ENCODE measurements at places on chromosomes 7 and 10. TPM values are rescaled to one million over a fixed set of nuclear protein-coding genes. Genes with fewer than 3 reads are reported as not detected.

CNNM1 gene
- 0.19 TPM for total RNA-seq

NACAD gene
- 3.8 TPM for total RNA-seq

DNA sequence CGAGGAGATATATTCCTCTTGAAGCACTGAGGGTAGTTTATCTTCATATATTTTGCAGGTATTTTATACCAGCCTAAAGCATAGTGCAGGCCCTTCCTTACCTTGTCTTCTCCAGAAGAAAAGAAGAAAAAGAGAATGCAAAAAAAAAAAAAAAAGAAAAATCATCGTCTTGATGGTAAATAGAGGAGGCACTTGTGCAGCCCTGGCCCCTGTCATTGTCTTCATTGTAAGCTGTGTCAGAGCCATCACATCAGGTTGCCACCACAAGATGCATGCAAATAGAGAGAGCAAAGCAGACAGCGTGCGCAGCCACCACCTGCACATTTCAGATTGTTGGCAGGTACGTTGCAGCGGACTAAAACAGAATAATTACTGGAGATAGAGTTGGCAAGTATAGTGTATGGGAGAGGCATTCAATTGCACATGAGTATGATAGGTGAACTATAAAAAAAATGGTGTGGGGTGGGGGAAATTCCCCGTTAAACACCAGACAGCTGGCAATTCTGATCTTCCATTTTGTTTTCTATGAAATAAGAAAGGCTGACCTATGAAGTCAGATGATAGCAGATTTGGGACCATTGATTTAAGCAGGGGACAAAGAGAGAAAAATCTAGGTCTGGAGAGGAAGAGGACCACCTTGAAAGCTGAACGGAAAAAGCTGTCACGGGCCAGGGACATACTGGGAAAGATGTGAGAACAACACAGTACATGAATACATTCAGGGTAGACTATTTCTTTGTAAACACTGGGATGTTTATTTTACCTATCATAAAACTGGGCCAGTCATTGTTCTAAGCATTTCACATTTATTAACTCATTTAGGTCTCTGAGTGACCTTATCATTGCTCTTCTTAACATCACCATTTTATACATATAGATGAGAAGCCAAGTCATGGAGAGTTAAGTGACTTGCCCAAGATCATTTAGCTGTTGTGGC lies 306.3 kb upstream of the SP8 start:
- no peak for DNase-seq

DNA sequence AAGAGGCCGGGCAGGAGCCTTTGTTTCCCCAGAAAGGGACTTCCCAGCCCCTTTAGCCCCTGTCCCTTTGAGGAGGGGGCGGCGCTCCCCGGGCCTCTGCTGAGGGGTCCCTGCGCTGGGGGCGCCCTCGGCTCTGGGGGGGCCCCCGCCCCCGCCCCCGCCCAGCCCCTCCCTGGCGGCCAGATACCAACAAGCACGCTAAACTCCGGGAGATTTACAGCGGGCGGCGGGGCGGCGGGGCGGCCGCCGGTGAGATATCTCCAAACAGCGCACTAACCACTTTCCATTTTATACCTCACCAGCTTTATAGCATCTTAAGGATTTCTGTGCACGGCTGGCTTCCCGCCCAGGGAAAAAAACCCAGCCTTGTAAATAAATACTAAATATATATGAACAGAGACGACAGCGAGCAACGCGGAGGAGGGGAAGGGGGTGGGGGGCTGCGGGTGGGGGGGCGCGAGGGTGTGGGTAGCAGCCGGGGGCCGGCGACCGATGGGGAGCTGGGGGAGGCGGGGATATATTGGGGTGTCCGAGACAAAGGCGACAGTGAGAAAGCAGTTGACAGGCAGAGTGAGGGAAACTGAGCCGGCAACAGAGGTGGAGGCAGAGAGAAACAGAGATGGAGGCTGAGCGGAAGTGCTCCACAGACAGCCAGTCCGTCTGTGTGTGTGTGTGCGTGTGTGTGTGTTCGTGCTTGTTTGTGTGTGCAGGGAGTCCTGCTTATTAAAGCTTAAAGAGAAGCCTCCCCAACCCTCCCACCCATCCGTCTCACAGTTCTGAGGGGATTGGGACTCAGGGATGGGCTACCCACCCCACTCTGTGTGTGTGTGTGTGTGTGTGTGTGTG lies 85.8 kb downstream of the HIF1AN start:
- no peak for DNase-seq

DNA sequence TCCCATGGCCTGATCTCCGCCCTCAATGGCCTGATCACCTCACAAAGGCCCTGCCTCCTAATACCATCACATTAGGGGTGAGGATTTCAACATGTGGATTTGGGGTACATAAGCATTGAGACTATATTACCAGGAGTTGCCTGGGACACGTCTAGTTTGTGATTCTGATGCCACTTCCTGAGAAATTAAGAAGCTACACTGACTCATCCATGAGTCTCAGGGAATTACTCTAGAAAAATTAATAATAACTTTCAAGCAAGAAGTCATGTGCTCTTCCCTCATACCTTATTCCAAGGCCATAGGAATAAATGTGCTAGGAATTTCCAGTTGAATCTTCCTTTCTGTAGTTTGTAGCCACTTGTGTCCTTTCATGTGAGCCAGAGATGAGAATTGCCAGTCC lies 519.3 kb upstream of the MKI67 start:
- no peak for DNase-seq

DNA sequence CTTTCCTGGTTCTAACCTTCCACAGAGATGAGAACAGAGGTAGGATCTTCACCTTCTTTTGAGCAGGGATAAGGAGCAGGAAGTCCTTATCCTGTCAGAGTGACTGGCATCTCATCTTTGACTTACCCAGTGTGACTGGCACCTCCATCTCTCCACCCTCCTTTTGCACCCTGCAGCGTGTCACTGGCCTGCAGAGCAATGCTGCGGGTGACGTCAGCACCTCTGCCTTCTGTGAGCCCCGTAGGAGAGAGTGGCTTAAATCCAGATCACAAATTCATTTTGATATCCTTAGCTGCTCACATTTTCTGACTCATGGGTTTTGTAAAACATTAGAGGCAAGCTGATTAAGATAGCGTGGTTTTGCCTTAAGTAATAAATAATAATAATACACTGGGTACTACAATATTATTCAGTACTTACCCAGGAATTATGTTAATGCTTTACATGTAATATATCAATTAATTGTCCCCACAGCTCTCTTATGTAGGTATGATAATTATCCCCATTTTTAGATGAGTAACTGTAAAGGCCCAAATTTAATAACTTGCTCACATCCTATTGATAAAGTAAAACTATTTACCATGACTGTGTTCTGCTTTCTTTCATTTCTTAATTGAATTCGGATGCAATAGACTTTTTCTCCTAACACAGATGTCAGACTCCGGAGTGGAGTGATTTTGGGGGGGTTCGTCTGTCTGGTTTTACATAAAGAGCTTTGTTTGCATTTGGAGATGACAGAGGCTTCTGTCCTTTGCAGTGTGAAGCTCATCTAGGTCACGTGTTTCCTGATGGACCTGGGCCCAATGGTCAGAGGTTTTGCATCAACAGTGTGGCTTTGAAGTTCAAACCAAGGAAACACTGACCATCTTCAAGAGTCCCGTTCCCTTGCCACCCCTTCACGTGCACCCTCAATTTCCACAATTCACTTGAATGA lies 24.9 kb downstream of the MSRB2 start:
- DNase-seq: no peak

- DNase-seq: no peak
Measured at GRCh38 chr10:131787961-131788360, 112.8 kb upstream of the PPP2R2D start.

DNA sequence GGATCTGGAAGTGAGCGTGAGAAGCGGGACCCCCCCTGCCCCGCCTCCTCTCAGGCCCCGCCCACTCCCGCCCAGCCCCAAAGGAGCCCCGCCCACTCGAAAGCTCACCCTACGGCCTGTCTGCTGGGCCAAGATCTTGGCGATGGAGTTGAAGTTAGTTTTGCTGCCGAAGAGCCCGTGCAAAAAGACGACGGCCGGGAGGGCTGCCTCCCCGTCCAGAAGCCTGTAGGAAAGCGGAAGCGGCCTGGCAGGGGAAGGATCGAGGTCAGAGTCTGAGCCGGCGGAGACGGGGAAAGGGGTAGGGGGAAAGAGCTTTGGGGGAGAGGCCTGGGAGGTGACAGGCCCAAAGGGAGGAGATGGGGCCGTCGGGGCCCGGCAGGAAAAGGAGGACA lies 386 bp downstream of the ABHD11 start:
- peak; percentile 52 for DNase-seq

- no peak for DNase-seq
Measured at GRCh38 chr10:126586128-126586527, 84.4 kb downstream of the C10orf90 start.

- peak; percentile 85 for DNase-seq
Measured at GRCh38 chr7:1054861-1055450, 10.6 kb downstream of the GPR146 start.

GRCh38 chr7:101234636-101235035 lies 3.0 kb downstream of the CLDN15 start:
- no peak for DNase-seq

GRCh38 chr7:44128721-44129582 lies 5.6 kb upstream of the POLD2 start:
- no peak for DNase-seq

- DNase-seq: peak; percentile 17
Measured at GRCh38 chr10:60140651-60141632, 234.6 kb upstream of the CCDC6 start.

- no peak for DNase-seq
Measured at GRCh38 chr7:87645446-87645845, 17.2 kb downstream of the RUNDC3B start.

DNA sequence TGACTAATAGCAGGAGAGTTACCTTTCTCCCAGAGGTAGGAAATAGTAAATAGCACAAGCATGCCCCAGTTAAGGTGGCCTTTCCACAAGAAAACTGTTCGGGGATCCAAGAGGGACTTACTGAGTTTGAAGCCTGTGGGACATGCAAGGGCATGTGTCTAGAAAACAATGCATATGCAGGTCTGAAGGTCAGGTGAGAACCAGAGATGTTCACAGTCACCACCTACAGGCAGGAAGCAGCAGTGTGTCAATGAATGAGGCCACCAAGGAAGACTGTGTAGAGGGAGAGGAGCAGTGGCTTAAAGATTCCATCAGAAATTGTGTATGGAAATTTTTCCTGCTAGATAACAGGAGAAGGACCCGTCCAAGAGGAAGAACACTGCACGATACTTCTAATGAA lies 66.0 kb downstream of the CALD1 start:
- no peak for DNase-seq

DNA sequence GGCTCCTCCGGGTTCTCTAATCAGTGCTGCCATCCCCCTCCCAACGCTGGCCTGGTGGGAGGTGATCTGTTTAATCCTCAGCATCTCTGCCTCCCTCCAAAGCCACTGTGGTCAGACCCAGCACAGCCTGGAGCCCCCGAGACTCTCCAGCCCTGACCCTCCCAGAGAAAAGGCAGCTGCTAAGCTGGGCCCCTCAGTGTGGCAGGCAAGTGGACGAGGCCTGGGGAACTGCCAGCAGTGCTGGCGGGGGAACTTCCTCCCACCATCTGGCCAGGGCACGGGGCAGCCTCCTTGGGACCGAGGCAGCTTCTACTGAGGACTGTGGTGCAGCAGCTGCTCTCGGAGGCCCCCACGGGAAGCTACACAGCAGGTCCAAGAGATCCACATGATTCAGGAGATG lies 51.1 kb downstream of the DPYSL4 start:
- no peak for DNase-seq
